ENCODE measurements at places on chromosomes 5 and 9.
A peak's percentile ranks its signal among the peaks of the same experiment; 100 is the strongest.

GRCh38 chr9:127940593-127940992, 2.9 kb upstream of the DPM2 start:
- no peak for DNase-seq

DNA sequence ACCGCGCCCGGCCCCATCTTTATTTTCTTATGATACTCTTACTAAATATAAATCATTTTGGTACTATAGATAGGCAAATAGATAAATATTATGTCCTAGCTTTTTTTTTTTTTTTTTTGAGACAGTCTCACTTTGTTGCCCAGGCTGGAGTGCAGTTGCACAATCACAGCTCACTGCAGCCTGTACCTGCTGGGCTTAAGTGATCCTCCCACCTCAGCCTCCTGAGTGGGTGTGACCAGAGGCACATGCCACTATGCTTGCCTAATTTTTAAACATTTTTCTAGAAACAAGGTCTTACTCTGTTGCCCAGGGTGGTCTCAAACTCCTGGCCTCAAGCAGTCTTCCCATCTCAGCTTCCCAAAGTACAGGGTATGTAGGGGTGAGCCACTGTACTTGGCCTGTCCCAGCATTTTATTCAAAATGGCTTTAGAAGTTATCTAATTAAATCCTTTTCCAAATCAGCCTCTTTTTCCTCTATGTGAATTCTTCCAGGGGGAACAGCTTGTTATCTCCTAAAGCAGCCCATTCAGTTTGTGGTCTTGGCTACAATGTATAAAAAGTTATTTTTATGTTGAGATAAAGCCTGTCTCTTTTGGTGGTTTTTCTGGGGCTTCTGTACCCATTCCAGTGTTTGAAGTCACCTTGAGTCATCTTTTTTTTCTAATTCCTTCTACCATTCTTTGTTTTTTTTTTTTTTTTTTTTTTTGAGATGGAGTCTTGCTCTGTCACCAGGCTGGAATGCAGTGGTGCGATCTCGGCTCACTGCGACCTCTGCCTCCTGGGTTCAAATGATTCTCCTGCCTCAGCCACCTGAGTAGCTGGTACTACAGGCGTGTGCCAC, 12.1 kb downstream of the MELK start:
- DNase-seq, result no peak

GRCh38 chr9:35847792-35848572, 19.0 kb downstream of the TMEM8B start:
- DNase-seq, result no peak

- DNase-seq, result no peak
These were observed 203.4 kb upstream of the RASEF start for GRCh38 chr9:83266331-83266665.

GRCh38 chr5:171825051-171825450, 39.4 kb downstream of the SMIM23 start:
- DNase-seq, result no peak

DNA sequence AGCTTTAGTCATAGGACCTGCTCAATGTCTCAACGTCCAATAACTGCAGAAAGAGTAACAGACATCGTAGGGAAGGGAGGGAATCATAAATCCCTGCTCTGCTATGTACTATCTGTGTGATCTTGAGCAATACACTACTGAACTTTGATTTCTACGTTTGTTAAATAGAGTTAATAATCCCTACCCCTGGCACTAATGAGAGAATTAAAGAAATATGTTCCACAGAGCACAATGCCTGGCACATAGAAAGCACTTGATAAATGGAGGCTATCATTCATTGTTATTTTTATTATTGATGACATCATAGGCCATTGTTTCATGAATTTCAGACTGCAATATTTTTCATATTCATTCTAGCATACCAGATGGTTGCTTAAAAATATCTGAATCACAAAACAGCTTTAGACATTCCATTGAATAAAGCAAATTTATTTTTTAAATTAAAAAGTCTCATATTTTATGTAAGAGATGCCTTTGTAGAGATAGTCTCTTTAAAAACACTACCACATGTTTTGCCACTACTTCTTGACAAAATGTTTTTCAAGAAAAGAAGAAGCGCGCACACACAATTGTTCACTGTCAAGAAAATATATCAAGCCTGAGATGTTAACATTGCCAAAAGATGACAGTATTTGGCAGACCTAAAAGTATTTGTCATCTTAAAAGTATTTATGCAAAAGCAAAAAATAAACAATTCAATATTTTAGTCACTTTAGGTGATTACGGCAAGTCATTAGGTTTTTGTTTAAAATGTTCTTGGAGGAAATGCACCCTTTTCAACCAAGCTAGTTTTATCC, 108.5 kb downstream of the EBF1 start:
- DNase-seq, result no peak

- no peak for DNase-seq
These were observed 105.9 kb downstream of the MRPS27 start for GRCh38 chr5:72214168-72214567.

- no peak for DNase-seq
These were observed 58.2 kb upstream of the ACTBL2 start for GRCh38 chr5:57540823-57541222.

GRCh38 chr9:7778851-7779600, 20.6 kb downstream of the DMAC1 start:
- DNase-seq, result no peak

GRCh38 chr5:61069150-61069549, 93.1 kb downstream of the SMIM15 start:
- DNase-seq, result no peak

GRCh38 chr5:178398901-178399700, 166.5 kb upstream of the PHYKPL start:
- DNase-seq, result no peak

DNA sequence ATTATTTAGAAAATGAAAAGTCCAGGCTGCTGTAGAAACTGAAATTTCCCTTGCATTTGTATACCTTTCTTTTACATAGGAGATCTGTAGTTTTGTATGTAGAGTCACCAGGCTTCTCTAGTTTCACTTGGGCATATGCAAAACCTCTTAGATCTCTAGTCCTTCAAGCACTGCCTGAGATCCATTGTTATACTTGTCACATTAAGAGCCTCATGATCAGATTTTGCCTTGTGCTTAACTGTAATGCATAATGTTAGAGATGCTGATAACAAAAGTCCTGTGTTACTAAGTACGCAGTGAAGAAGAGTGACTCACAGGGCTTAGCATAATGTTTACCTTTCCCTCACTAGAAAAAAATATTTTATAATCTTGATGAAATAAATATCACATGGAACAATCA, 250.2 kb downstream of the CYLC2 start:
- no peak for DNase-seq

DNA sequence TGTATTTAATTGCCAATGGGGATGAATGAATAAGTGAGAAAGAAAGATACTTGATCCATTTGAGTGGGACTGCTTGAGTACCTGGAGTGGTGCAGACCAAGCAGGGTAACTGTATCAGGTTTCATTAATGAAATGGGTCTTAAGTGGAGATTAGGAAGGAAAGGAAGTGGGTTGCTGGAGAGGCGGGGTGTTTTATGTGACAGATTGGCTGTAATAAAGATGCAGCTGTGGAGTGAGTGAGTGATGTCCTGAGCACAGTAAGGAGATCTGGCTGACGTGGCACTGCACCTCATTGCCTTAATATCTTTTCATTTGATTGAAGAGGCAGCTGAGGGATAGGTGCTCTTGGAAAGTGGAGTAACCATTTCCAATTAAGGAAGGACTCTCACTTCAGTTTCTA, 161.0 kb upstream of the CCDC152 start:
- no peak for DNase-seq

- no peak for DNase-seq
These were observed 18.5 kb downstream of the TPPP start for GRCh38 chr5:674630-675011.

DNA sequence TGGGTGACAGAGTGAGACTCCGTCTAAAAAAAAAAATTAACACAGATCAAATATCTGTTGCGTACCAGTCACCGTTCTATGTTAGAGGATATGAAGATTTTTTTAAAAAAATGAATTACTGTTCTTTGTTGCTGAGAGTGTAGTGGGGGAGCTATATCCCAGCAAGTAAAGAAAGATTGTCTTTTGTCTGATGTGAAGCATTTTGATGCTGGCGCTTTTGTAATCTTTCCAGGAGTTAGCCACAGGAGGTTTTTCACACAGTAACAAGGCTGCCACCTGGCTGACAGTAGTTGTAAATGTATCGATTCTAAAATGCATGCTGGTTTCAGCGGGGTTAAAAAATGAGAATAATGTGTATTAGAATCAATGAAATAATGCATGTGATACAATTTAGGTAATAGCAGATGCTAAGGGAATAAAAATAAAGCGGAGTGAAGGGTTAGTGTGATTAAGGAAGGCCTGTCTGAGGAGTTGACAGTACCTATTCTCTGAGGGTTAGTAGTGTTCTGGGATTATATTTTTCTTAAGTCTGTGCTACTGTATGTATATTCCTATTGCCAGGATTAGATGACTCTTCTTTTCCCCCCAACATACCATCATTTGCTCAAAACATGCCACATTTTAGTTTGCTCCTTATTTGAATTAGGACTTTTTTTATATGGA, 3.4 kb downstream of the LMNB1 start:
- peak; percentile 21 for DNase-seq

- DNase-seq, result no peak
These were observed 146.5 kb downstream of the SMARCA2 start for GRCh38 chr9:2161661-2162060.

DNA sequence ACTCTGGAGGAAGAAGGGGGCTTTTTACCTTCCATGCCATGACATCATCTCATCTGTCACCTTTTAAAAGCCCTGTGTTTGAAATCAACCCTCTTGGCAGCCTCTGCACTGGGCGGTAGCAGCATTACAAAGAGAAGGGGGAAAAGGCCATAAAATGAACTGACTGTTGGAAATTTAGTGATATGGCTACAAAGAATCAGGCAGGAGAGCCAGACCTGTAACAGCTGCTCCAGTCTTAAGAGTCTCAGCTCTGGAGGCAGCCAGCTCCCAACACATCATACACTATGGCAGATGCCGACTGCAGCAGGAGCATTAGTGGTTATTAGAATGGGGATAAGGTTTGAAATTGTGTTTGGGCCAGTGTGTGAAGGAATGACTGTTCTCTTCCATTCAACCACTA, 257.5 kb downstream of the DMAC1 start:
- no peak for DNase-seq

- DNase-seq, result no peak
These were observed 7.4 kb upstream of the IFNA1 start for GRCh38 chr9:21432672-21433425.

DNA sequence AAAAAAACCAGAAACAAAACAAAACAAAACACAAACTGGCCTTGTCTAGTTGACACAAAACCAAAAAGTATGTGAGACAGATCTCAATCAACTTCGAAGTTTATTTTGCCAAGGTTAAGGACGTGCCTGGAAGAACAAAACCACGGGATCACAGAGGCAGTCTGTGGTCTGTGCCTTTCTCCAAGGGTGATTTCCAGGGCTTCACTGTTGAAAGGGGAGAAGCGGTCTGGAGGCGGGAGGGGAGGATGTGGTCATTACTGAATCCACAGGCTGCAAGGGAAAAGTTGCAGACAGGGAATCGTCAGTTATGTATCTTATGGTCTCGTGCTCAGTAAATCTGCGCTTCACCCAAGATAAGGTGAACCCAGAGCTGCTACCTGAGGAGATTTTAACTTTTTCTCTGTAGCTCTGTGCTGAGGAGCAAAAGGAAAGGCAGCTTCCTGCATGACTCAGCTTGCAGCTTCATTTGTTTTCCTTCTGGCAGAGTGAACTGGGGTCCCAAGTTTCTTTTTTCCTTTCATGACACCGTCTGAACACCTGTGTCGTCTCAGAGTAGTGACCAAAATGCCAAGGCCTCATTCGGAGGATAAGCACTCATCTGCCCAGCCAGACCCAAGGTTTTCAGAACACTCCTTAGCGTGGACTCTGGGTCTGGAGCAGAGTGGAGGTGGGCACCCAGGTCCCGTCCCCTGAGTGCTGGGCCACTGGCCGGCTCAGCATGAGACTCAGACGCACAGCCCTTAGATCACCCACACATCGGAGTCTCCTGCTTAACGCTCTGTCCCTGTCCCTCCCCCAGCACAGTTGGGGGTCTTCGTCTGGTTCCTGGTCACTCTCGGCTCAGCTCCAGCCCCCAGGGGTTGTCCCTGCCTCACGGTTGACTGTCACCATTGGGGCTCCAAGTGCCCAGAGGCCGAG, 25.9 kb downstream of the ROPN1L start:
- DNase-seq, result no peak

DNA sequence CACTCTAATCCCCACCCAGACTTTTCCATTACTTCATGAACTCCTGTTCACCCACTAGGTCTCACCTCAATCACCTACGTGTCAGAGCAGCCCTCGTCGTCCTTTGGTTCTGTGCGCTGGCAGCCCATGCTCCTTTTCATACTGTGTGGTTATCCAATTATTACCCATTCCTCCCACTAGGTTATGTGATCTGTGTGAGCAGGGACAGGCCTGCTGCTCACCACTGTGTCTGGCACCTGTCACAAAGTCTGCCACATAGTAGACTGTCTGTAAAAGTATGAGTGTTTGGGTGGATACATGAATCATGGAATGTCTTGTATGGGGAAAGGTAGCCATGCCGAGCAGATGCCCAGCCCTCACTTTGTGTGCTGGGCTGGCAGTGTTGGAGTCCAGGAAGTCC, 12.1 kb upstream of the SMAD5 start:
- no peak for DNase-seq

DNA sequence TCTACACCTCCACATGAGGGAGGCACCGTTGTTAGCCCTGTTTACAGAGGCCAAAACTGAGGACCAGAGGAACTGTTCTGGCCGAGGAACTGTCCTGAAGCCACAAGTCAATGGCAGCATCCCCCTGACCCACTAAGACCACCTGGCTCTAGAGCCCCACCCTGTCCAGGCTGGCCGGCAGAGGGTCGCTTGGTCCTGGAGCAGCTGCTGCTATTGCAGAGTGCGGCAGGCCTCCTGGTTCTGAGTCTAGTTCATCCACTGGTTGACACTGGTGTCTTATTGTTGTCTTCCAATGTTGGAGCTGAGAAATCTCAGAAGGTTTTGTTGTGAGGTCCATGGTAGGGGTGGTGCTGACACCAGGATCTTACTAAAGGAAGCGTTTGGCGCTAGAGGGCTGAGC, 26.6 kb upstream of the ANGPTL2 start:
- no peak for DNase-seq

GRCh38 chr9:120755044-120755443, 38.2 kb downstream of the FBXW2 start:
- DNase-seq, result no peak

DNA sequence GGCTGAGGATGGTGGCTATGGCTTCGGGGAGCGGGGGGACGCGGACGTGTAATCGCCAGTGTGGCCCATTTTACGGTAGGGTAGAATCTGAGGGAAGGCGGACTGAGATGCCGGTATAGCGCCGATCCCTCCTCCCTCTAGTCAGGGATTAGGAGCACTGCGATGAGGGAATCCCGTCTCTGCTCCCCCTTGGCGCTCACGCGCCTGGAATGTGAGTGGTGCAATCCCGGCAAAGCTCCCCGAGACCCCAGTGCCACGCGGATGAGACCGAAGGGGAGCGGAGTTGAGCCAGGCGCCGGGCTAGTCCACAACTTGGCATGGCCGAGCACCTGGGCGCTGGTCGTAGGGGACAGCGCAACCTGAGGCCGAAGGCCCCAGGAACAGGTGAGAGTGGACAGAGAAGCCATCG, 2.2 kb downstream of the NPR3 start:
- DNase-seq, result no peak

- no peak for DNase-seq
These were observed 74.6 kb downstream of the RGS3 start for GRCh38 chr9:113538131-113538530.

- no peak for DNase-seq
These were observed 22.3 kb upstream of the TMEM250 start for GRCh38 chr9:136140966-136141365.
